Stimulated activated CD8-positive, alpha-beta memory T cell treated with anti-CD3 and anti-CD28 coated beads, Interleukin-7, amount 100 ng/mL, for 1 hour (primary cell): ENCODE measurements at places on chromosomes 7 and 10.

DNA sequence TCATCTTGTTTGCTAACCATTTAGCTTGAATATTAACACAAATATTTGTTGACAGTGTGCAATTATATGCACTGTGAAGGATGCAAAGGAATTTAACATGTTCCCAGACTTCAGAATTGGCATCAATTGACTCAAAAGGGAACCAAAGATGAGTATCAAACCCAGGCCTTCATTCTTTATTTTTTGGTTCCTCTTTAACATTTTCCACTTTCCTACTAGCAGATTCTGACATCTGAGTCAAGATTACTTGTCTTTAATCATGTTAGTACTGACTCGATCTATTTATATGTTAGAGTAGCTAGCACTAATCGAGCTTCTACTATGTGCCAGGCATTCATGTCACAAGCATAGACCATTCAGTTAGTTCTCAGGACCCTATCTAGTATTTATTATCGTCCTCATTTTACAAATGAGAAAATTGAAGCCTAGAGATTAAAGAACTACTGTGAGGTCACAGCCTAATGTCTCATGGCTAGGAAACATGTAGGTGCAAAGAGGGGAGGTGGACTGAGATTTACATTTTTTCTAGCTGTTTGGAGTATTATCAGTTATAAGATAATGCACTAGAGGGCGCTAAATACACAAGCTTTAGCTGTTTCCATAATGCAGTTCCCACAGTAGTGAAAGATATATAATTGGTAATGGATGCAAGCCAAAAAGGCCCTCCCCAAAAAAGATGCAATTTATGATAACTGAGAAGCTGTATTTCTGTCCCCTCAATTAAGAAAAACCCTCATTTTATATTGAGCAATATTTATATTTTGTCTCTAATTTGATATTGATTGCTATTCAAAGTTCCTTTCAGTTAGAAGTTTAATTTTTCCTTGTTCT lies 32.9 kb upstream of the KMT2E start:
- DNase-seq = no peak

DNA sequence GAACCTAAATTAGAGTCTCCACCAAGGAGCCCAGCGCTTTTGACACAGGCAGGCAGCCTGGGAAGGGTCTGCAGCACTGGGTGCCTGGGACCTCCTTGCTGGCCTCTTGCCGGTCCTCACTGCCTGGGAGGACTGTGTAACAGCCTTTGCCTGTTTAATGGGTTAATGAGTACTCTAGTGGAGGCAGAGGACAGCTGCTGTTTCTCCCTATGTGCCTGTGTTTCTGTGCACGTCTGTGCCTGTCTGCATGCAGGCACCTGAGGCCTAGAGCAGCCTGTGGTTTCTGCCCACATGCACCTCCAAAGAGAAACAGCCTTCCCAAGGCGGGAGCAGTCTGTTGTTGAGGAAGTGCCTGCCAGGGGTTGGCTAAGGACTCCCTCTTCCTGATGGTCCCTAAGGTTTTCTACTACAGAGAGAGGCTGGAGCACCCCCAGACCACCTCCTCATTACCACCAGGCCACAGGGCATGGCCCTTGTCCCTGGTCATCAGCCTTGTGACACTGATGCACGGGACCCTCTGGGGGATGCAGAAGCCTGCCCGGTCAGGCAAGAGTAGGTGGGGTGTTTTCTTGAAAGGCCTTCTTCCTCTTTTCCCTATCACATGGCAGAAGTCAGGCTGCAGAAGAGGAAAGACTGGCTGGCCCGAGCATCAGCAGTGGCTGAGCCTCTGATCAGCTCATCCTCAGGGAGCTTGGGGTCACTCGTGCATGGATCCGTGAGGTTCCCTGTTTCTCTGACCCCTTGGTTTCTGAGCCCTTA lies 14.2 kb downstream of the SLC29A3 start:
- DNase-seq = no peak

DNA sequence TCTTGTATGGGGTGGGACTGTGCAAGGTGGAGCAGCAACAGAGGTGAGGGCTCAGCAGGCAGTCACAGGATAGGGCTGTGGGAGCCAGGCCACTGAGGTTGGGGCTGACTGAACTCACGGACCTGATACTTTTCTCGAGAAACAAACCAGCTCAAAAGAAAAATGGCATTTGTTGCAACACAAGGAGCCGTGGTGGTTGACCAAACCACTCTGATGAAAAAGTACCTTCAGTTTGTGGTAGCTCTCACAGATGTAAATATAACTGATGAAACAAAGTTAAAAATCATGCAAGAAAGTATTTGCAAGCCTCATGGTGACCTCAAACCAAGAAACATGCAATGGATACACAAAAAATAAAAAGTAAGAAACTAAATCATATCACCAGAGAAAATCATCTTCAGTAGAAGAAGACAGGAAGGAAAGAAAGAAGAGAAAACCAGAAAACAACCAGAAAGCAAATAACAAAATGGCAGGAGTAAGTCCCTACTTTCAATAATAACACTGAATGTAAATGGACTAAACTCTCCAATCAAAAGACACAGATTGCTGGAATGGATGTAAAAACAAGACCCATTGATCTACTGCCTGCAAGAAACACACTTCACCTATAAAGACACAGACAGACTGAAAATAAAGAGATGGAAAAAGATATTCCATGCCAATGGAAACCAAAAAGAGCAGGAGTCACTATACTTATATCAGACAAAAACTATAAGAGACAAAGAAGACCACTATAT lies 48.9 kb upstream of the DUSP5 start:
- no peak for DNase-seq

- DNase-seq = no peak
Measured at GRCh38 chr10:22673785-22674572, 40.4 kb downstream of the PIP4K2A start.

DNA sequence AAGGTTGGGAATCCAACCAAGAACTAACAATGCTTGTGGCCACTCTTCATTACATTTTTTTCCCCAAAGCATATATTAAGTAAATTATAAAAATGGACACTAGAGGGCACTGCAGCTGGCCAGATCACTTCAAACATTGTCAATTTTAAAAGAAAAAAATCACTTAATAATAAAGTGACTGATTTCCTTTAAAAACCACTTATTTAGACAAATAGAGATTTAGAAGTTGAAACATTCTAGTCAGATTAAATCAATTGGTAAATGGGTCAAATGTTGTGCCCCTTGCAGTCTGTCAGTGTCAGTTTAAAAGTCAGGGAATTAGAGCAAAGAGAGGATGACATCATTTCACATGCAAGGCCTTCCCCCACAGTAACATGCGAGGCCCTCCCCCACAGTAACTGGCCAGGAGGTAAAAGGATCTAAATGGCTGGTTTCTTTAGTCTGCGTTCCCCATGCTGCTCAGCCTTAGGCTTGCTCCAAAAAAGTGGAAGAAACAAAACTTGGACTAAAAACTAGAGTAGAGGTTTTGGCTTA lies 177.9 kb downstream of the SKAP2 start:
- no peak for DNase-seq

- DNase-seq = peak; percentile 16
Measured at GRCh38 chr7:27210441-27211083, 10.7 kb upstream of the HOXA13 start.

DNA sequence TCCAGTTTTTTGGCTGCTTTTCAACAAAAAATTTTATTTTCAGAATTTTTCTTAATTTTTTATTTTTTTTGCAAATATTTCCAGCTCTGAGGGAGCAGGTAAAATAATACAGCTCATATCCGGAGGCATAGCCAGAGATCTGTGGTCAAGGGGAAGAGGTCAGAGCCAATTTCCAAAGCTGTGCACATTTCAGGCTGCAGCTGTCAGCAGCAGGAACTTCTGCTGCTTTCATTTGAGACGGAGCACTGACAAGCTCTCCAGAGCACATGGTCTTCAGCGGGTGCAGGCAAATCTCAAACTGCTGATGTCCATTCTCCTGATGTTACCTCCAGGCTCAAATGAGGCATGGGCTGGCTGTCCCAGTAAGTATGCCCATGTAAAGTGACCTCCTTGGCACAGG lies 31.1 kb downstream of the SLC26A4 start:
- DNase-seq = no peak

DNA sequence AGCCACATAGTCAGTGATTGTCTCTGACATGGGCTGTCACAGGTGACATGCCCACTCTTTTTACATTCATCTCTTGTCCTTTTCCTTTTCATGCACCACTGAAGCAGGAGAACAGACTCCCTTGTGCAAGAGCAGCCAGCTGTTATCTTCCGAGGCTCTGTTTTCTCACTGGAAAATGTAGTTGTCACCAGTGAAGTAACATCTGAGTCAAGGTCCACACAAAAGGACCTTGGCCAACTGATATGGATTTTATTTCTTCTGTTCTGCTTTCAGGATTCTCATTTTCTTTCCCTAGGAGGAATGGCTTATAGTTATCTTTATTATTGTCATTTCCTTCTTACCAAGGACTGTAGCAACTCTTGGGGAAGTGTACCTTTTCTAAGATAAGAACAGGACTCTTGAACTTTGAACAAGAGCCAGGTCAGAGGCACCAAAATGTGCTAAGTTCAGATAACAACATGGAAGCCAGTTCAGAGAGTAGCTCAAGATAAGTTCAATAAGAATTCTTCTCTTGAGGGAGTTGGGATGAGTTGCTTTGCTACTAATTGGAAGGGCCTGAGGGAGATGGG lies 22.7 kb downstream of the AVPI1 start:
- DNase-seq = no peak

GRCh38 chr10:11934262-11934661 lies 108.3 kb downstream of the UPF2 start:
- DNase-seq = no peak

DNA sequence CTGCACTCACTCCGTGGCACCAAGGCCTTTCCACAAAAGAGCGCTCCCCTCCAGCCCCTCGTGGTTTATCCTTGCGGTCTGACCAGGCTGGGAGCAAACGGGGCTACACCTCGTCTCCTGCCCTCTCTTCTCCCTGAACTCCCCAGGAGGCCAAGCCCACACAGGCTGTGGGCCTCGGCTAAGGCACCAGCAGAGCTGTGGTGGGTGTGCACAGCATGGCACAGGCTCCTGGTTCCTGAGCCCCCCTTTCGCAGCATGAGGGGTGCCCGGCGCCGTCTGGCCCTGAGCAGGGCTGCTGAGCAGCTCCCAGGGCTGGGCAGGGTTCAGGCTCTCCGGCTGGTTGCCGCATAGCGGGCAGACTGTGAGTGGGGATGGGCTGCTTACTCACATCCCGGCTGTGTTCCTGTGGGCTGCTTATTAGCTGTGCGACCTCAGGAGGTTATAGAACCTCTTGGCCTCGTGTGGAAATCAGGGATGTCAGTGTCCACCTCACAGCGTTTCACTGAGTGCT lies 90.4 kb downstream of the ZMIZ1 start:
- no peak for DNase-seq

GRCh38 chr7:149846021-149846420 lies 7.8 kb downstream of the ZNF862 start:
- DNase-seq = no peak

DNA sequence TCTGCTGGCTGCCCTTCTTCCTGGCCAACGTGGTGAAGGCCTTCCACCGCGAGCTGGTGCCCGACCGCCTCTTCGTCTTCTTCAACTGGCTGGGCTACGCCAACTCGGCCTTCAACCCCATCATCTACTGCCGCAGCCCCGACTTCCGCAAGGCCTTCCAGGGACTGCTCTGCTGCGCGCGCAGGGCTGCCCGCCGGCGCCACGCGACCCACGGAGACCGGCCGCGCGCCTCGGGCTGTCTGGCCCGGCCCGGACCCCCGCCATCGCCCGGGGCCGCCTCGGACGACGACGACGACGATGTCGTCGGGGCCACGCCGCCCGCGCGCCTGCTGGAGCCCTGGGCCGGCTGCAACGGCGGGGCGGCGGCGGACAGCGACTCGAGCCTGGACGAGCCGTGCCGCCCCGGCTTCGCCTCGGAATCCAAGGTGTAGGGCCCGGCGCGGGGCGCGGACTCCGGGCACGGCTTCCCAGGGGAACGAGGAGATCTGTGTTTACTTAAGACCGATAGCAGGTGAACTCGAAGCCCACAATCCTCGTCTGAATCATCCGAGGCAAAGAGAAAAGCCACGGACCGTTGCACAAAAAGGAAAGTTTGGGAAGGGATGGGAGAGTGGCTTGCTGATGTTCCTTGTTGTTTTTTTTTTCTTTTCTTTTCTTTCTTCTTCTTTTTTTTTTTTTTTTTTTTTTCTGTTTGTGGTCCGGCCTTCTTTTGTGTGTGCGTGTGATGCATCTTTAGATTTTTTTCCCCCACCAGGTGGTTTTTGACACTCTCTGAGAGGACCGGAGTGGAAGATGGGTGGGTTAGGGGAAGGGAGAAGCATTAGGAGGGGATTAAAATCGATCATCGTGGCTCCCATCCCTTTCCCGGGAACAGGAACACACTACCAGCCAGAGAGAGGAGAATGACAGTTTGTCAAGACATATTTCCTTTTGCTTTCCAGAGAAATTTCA lies 1.7 kb downstream of the ADRB1 start:
- no peak for DNase-seq
